ENCODE measurements at places on chromosomes 1 and 21.
A peak's percentile ranks its signal among the peaks of the same experiment; 100 is the strongest.

GRCh38 chr21:33070998-33071769, 1.2 kb downstream of the OLIG1 start:
- no peak for DNase-seq

- peak; percentile 9 for DNase-seq
Observed at GRCh38 chr1:54681358-54681757, 34.3 kb upstream of the TTC4 start.

DNA sequence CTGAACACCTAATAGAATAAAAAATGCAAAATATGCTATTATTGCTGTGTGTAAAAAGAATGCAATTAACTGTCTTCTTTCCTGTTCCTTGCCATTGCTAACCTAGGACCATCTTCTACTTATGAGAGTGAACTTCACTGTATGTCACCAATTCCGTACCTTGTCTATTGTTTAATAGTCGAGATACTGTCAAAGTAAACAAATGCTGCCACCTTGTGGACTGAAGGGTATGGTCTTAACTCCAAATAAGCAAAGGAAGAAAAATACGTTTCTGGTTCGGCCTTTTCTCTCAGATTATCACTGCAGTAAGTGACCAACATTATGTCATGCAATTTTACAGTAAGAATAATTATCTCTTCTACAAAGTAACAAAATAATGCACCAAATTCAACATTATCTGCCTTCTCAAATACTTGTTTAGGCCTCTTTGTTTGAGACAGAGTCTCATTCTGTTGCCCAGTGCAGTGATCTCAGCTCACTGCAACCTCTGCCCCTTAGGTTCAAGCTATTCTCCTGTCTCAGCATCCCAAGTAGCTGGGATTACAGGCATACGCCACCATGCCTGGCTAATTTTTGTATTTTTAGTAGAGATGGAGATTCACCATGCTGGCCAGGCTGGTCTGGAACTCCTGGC, 133.4 kb downstream of the COP1 start:
- DNase-seq = peak; percentile 74

- no peak for DNase-seq
Observed at GRCh38 chr1:35532497-35533223, 24.5 kb downstream of the KIAA0319L start.

GRCh38 chr1:40758004-40758403, 25.6 kb upstream of the KCNQ4 start:
- no peak for DNase-seq

- no peak for DNase-seq
Observed at GRCh38 chr21:45265721-45266517, 21.8 kb downstream of the POFUT2 start.

GRCh38 chr21:15421947-15422346, 307.8 kb upstream of the USP25 start:
- no peak for DNase-seq

DNA sequence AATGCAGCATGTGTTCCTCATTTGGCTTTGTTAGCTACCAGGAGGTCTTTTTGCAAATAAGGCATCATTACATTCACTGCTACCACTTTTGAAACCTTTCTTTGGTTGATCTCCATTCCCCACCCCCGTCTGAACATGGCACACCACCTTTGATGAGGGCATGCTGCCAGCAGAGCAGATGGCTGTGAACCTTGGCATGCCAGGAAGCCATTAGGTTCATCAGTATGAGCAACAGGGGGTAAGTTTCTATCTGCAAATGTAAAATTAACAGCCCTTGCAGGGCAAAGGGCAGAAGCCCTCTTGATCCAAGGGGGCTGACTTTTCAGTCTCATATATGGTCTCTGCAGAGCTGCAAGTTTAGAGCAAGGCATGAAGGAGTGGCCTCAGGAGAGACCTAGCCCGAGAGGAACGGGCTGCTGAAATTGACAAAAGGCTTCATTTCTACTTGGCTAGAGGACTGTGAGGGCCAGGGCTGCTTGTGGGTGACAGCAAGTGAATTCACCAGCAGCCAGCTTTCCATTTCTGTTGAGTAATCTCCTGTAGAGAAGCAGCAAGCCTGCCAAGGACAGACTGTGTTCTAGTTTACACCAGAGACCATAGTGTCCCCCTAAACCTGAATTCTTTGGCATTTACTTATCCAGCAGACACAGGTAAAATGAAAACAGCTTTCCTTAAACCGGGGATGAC, 127.9 kb downstream of the ZNF326 start:
- no peak for DNase-seq

- DNase-seq = no peak
Observed at GRCh38 chr1:32363713-32364112, 1.4 kb downstream of the TSSK3 start.

- DNase-seq = no peak
Observed at GRCh38 chr1:228023294-228023639, 16.5 kb downstream of the WNT3A start.
